ENCODE measurements at places on chromosomes 5 and 9.

GRCh38 chr5:151580239-151580638, 10.9 kb downstream of the FAT2 start:
- DNase-seq, result no peak

GRCh38 chr5:27814983-27815382, 776.6 kb upstream of the CDH9 start:
- DNase-seq, result no peak

GRCh38 chr5:109844695-109845094, 155.0 kb downstream of the MAN2A1 start:
- DNase-seq, result no peak

DNA sequence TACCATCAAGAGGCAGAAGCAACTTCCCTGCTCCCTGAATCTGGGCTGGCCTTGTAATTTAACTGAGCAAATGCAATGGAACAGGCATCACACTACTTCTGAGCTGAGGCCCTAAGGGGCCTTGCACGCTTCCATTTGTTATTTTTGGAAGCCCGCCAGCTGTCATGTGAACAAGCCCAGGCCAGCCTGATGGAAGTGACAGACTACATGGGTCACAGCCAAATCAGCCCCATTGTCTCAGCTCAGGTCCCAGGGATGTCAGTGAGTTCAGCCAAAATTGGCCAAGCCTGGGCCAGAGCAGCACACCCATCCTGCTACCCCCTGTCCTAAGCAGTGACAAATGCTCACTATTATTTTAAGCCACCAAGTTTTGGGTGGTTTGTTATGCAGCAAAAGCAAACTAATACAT, 72.8 kb downstream of the PRRT1B start:
- no peak for DNase-seq

- no peak for DNase-seq
These were observed 283.2 kb downstream of the SH3GL2 start for GRCh38 chr9:17862101-17862500.

DNA sequence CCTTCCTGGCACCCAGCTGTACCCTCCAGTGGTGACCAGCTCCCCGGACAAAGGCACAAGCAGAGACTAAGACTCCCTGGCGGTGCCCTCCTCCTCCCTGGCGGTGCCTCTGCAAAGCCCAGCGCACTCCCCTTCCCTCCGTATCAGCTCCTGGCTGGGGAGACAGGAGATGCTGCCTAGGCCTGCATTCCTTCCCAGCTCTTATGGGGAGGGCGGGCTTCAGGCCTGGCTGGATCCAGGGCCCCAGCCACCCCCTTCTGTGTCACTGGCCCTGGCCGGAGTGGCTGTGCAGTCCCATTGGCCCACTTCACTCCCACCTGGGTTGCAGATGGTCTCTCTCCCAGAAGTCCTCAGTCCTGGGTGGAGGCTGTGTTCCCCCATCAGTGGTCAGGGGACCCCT, 6.4 kb downstream of the LCN12 start:
- DNase-seq, result no peak

DNA sequence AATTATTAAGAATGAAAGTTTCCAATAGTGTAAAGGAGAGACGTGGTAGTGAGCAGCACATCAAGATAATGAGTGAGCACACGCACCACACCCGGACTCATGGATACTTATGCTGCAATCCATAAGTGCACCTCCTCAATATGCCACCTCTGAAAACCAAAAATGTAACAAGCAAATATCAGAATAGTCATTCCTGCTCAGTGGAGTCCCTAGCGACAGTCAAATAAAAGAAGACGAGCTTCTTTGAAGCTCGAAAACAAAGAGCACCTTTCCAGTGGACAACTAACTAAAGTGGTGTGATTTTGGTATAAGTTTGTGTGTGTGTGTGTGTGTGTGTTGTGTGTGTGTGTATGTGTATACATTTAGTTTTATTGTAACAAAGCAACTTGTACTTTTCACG, 241.3 kb downstream of the DEPDC1B start:
- DNase-seq, result no peak

DNA sequence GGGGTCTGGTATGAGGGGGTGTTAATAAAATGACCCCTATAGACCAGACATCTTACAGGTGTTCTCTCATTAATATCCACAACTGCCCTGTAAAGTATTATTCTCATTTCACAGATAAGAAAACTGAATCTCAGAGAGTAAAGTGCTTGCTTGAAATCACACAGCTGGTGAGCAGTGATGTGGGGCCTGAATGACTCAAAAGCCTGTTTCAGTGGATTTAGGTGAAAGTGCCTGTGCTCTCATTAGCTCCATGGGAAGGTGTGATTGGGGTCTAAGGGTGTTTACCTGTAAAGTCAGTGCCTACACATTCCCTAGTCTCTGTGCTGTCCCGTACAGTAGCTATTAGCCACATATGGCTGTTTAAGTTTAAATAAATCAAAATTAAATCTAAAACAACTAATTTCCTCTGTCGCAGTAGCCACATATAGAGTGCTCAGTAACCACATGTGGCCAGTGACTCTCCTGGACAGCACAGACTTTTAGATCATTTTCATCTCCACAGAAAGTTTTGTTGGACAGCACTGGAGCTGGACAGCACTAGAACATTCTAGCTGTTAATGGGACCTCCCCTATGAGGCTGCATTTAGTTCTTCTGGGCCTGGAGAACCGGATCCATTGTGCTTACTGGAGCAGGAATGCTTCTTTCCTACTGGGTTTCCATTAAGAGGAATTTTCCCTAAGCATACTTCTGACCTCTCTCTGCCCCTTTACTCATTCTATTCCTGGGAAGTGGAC, 52.5 kb upstream of the SEMA6A start:
- DNase-seq, result no peak

DNA sequence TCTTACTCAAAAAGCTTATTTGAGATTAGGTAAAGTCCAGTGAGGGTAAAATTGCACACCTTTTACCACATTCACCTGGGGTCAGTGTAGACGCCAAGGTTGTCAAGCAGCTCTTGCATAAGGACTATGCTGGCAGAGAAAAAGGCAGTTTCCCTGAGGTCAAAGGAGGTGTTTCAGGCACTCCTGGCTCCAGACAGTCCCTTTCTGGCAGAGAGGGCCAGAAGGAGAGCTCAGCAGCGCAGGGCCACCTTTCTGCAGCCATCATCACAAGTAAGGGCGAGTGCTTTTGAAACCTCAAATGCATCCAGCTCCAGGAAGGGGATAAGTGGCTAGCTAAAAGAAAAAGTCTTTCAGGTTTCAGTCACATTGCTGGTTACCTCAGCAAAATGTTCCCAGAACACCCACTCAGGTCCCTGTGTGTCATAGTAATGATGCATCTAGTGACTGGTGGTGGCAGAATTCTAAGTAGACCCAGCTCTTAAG, 16.7 kb upstream of the IL13 start:
- peak; percentile 44 for DNase-seq

DNA sequence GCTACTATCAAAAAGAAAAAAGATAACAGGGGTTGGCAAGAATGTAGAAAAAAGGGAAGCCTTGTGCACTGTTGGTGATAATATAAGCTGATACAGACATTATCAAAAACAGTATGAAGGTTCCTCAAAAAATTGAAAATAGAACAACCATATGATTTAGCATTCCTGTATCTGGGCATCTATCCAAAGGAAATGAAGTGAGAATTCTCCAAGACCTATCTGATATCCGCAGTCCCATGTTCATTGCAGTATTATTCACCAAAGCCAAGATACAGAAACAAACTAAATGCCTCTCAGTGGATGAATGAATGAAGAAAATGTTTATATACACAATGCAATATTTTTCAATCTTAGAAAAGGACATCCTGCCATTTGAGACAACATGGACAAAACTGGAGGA, 1943.3 kb downstream of the MAT2B start:
- no peak for DNase-seq

DNA sequence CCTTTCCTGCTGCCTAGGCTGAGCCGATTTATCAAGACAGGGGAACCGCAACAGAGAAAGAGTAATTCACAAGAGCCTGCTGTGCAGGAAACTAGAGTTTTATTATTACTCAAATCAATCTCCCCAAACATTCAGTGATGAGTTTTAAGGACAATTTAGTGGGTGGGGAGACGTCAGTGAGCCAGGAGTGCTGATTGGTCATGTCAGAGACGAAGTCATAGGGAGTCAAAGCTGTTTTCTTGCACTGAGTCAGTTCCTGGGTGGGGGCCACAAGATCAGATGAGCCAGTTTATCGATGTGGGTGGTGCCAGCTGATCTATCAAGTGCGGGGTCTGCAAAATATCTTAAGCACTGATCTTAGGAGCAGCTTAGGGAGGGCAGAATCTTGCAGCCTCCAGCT, 19.0 kb downstream of the SNX24 start:
- DNase-seq, result peak; percentile 13

DNA sequence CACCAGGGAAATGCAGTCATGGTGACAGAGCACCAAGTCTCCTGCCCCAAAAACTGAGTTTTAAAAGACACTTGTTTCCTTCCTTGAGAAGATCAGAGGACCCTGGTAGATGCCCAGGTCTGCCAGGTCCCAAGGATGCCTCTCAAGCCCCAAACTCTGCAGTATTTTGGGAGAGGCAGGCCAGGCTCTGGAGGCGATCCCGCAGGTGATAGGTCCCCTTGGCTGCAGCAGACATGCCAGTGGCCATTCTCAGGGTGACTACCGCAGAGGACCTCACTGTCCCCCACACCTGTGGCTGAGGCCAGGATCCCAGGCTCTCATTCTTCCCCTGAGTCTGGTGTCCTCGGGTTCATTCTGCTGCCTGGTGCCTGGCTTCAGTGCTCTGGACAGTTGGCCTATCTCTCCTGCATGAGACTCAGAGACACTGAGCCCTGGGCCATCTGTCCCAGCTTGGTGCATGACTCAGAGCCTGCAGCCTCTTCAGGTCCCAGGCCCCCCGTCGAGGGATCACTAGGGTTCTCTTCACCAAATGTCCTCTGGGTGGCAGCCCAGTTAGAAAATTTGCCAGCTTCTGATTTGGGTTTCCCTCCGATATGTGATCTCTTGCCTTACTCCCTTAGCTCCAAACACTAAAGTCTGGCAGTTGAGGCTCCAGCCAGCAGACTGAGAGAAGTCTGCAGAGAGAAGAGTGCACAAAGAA, 59.7 kb upstream of the GARNL3 start:
- DNase-seq, result no peak

DNA sequence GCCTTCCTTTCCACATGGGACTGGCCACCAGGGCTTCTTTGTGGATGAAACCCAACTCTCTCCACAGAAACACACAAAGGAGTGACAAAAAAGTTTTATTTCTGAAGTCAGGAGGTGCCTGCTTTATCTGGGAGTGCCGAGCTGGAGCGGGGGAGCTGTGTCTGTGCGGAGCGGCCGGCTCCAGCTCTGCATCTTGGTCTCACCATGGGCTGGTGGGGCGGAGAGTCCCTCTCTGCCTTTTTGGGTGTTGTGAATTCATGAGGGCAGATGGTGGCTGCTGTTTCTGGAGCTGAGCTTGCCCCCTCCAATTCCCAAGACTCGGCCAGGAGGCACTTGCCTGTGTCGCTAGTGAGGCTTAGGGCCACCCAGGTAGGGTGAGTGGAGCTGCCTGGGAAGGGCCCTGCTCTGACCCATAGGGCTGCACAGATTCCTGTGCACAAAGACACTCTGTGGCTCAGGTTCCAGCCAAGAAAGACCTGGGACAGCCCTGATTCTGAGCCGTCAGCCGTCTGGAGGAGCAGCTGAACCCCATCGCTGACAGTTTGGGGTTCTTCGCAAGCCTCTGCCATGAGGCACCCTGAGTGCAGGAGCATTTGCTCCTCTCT, 1.4 kb downstream of the DBH start:
- no peak for DNase-seq

- DNase-seq, result no peak
These were observed 820.0 kb downstream of the PRELID2 start for GRCh38 chr5:145015146-145015545.
